MCF 10A (cell line): ENCODE measurements at places on chromosomes 2 and 18.

DNA sequence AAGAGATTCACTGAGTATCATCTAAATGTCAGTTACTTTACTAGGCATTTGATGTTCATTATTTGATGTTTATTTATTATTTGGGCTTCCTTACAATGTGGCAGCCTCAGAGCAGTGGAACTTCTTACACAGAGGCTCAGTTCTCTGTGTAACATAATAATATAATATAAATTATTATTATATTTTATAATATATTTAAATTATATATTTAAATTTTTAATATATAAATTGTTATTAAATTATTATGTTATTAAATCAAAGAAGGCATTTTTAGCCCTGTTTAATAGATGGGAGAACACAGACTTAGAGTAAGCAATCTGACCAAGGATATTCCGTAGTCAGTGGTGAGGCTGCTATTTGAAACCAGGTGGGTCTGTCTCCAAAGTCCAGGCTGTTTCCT, 315.3 kb upstream of the SKOR2 start:
- no peak overlapping the region for H3K27ac ChIP-seq
- no peak for DNase-seq
- no peak overlapping the region for H3K4me3 ChIP-seq
- H3K27me3 ChIP-seq = peaks cover 18% of the 10 kb centered on the region
- no peaks in the 10 kb centered on the region for H3K36me3 ChIP-seq

DNA sequence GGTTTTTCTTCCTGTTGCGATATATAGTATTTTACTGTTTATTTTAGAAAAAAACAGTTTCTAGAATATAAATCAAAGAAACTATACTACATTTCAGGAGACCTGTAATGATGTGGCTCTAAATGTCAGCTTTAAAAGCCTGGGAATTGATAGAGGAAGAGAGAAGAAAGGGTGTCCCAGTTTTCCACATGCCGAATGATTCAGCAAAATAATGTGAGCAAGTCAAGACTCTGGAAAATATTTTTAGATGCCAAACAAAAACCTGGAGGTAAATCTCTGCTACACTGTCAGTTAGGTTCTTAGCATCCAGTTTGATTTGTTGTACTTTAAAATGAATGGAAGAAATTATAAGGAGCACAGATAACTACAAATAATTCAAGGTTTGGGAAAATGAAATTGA, 67.1 kb upstream of the DSG1 start:
- no peaks in the 10 kb centered on the region for H3K36me3 ChIP-seq
- H3K27me3 ChIP-seq = no peaks in the 10 kb centered on the region
- DNase-seq = no peak
- H3K27ac ChIP-seq = no peak overlapping the region

DNA sequence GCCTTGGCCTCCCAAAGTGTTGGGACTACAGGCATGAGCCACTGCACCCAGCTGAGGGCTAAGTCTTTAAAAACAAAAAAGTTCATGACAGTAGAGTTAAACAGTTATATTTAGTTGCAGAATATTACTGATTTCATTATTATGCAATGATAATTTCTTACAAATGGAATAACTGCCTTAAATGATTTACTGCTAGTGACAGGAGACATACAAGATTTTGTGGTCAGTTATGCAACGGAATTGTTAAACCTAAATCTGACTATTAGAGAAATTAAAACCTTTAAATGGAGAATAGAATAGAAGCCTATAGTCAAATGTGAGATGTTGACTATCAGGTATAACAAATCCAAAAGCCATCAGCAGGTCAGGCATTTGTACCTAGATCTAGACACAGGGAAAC, 10.3 kb upstream of the DNAJC10 start:
- H3K4me1 ChIP-seq = no peaks in the 10 kb centered on the region
- no peak overlapping the region for H3K4me3 ChIP-seq
- no peak for DNase-seq
- H3K36me3 ChIP-seq = no peaks in the 10 kb centered on the region
- no peaks in the 10 kb centered on the region for H3K27me3 ChIP-seq

- no peaks in the 10 kb centered on the region for H3K36me3 ChIP-seq
- no peak for DNase-seq
- no peaks in the 10 kb centered on the region for H3K27me3 ChIP-seq
- no peak overlapping the region for H3K4me3 ChIP-seq
- no peaks in the 10 kb centered on the region for H3K4me1 ChIP-seq
- H3K27ac ChIP-seq = no peak overlapping the region
Observed at GRCh38 chr2:79155826-79156476, 3.6 kb downstream of the REG3A start.

DNA sequence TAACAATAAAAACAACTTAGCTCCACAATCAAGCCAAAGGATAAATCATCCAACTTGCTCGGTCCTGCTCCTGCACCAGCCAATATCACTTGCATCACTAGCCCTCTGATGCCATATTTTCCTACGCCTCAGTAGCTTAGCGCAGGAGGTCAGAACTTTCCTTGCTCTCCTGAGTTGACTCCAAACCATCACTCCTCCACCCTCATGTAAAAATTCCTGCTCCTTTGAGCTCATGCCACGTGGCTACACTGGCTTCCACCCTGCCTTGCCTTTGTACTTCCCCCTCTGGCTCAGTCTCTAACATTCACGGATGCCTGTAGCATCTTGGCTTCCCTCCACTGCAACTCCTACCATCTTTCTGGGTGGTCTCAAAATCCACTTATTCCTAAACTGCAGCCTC, 25.2 kb downstream of the AAK1 start:
- no peak for DNase-seq
- H3K36me3 ChIP-seq = peaks cover 6% of the 10 kb centered on the region
- no peak overlapping the region for H3K27ac ChIP-seq
- peaks cover 6% of the 10 kb centered on the region for H3K4me1 ChIP-seq

DNA sequence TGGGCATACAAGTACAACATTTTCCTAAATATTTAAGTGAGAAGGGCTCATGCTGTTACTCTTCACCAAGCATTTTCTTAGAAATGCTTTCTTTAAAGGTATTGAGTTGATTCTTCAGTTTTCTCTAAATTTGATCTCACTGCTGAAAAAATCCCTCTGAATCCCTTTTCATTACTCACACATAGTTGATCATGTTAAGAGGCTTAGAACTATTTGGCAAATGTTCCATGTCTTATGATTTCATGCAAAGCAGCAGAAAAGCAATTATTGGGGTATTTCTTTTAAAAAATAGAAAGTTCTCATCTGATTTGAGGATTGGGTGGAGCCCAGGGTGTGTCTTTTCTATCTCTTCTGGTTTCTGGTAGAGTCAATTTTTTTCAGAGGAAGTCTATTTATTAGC, 1079.8 kb upstream of the ZEB2 start:
- no peaks in the 10 kb centered on the region for H3K27me3 ChIP-seq
- DNase-seq = no peak
- H3K4me3 ChIP-seq = no peak overlapping the region
- H3K4me1 ChIP-seq = peaks cover 21% of the 10 kb centered on the region

DNA sequence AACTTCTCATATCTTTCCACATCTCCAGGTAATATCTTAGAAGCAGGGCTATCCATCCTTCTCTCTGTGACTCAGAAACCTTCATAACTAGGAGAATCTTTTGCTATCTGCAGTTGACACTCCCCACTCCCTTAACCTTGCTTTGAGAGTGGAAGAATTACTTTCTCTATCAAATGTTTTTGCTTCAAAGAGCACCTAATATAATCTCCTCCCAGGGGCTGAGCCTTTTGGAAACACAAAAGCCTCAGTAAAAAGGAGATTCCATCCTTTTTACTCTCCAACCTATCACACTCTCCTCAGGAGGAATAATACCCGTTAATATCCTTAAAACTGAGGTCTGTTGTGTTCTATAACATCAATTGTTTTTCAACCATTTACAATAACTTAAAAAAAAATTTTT, 94.9 kb upstream of the DNAJC10 start:
- no peak overlapping the region for H3K27ac ChIP-seq
- H3K4me3 ChIP-seq = no peak overlapping the region
- peaks cover 5% of the 10 kb centered on the region for H3K4me1 ChIP-seq
- no peaks in the 10 kb centered on the region for H3K36me3 ChIP-seq

DNA sequence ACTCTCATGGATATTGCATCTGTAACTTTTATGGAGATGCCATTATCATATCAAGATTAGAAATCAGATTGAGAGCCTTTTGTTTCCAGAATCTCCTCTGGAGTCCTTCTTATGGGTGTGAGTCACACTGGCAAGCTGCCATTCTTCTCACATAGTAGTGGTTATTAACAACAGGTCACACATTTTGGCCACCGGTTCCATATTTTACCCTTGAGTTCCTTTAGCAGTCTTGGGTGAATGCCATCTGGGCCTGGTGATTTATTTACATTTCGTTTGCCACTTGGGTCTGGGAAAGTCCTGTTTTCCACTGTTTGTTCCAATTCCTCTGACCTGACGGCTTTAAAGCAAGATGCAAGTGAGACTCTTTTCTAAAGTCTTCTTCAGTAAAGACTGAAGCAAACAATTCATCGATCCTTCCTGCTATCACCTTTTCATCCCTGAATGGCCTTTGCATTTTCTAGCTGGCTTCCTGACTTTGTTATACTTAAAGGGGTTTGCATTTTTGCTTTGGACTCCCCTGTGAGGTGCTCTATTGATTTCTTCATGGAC, 80.5 kb upstream of the CAVIN2 start:
- peak overlapping the region; percentile 24 for H3K4me3 ChIP-seq
- DNase-seq = peak; percentile 97
- peaks cover 20% of the 10 kb centered on the region for H3K4me1 ChIP-seq
- peak overlapping the region; percentile 37 for H3K27ac ChIP-seq

DNA sequence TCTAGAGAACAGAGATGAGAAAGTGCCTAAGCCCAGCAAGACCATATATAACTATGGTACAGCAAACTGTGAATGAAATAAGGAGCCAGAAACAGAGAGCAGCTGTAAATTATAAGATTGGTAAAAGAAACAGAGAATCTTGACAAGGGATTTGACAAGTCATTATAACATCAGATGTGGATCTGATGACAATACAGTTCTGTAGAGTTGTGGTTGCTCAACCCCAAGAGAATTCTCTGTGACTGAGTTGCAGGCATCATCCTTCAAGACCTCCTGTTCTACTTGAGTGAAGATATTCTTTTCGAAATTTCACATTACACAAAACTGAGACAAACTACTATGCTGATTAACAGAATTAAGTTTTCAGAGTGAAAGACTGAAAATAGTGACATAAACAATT, 343.1 kb upstream of the SLC39A10 start:
- H3K4me3 ChIP-seq = no peak overlapping the region
- peaks cover 11% of the 10 kb centered on the region for H3K4me1 ChIP-seq
- no peak for DNase-seq
- no peaks in the 10 kb centered on the region for H3K27me3 ChIP-seq
- no peak overlapping the region for H3K27ac ChIP-seq
- H3K36me3 ChIP-seq = no peaks in the 10 kb centered on the region

GRCh38 chr2:96245609-96246390, 20.0 kb downstream of the TMEM127 start:
- no peaks in the 10 kb centered on the region for H3K27me3 ChIP-seq
- H3K27ac ChIP-seq = no peak overlapping the region
- H3K4me1 ChIP-seq = peaks cover 7% of the 10 kb centered on the region
- H3K36me3 ChIP-seq = peaks cover 17% of the 10 kb centered on the region

DNA sequence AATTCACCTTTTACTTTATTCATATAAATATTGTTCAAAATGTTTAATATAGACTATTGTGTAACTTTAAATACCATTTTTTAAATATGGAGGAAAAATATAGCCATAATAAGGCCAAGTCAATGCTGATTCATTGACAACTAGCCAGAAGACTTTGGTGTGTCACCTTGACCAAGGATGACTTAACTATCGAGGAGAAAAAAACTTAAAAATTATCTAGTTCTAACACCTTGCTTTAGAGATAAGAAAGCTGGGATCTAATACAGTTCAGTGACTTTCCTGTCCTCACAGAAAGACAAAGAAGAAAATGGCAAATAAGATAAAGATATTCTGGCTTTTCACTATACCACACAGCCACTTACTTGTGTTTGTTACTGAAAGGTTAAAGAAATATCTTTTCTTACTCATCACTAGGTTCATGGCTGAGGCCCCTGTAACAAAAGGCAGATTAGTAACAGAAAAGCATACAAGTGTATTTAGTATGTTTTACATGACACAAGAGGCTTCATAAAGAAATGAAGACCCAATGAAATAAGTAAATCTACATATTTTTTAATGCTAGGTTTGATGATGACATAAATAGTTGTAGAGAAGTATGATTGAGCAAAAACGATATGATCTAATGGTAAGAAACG, 65.9 kb upstream of the LRRTM1 start:
- no peaks in the 10 kb centered on the region for H3K36me3 ChIP-seq
- no peak for DNase-seq
- no peak overlapping the region for H3K27ac ChIP-seq
- no peaks in the 10 kb centered on the region for H3K4me1 ChIP-seq
- no peaks in the 10 kb centered on the region for H3K27me3 ChIP-seq
- H3K4me3 ChIP-seq = no peak overlapping the region

DNA sequence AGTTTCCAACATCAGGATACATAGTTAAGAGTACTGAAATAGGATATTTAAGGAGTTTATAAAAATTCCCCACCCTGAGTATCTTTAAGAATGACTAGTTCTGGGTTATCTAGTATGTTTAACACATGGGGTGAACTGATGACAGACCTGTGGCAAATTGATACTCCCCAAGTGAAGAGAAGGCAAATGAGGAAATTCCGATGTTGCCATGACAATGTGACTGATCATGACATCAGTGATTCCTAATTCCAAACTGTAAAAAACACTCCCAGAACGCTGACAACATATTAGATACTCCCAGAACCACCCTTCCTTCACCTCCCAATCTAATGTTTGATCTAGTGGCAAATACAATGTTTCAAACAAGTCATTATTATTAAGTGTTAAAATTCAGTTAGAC, 77.6 kb downstream of the RBMS1 start:
- peaks cover 38% of the 10 kb centered on the region for H3K4me1 ChIP-seq
- no peak for DNase-seq
- no peak overlapping the region for H3K27ac ChIP-seq
- H3K4me3 ChIP-seq = no peak overlapping the region

DNA sequence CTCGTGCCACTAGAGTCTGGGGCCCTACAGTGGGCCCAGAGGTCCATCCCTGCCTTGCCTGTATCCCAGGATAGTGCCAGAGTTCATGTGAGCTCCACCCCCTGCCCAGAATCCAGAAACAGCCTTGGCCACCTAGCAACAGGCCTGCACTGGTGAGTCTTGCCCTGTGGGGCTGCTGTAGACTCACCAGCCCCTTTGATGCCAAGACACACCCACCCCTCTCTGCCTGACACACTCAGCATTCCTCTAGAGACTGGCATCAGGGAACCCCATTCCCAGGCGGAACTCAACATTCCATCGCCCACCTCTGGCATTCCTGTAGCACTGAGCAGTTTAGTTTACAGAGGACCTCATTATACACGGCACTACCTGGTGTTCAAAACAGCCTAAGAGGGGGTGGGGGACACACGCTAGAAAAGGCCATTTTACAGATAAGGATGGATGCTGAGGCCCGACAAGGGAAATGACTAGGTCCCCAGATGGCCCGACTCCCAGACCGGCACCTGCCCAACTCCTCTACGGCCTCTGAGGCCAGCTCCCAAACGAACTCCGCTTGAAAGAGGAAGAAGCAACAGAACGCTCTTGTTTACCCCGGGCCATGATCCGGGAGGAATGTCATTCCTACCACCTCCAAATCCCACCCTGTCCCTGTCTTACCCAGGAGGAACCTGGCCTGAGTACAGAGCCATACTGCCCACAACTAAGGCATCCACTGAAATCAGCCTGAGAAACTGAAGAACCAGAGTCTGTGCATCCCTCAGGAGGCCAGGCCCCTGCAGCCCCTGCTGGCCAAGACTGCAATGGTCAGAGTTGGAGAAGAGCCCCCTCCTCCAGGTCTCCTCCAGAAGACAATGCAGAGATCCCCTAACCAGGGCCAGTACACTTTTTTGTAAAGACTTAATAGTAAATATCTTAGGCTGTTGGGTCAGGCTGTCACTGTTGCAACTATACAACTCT, 180.2 kb downstream of the TNS1 start:
- no peak overlapping the region for H3K4me3 ChIP-seq
- no peaks in the 10 kb centered on the region for H3K36me3 ChIP-seq
- H3K27ac ChIP-seq = no peak overlapping the region

- H3K36me3 ChIP-seq = no peaks in the 10 kb centered on the region
- H3K4me1 ChIP-seq = no peaks in the 10 kb centered on the region
- H3K27ac ChIP-seq = no peak overlapping the region
- H3K4me3 ChIP-seq = no peak overlapping the region
Observed at GRCh38 chr2:197339016-197339415, 28.4 kb upstream of the ANKRD44 start.
